Activated T-cell treated with anti-CD3 and anti-CD28 coated beads for 48 hours (primary cell): ENCODE measurements at places on chromosomes 3 and 15.

- peak; percentile 21 for DNase-seq
Measured at GRCh38 chr15:51281368-51281967, 56.9 kb downstream of the CYP19A1 start.

GRCh38 chr3:151558661-151559060, 97.8 kb upstream of the IGSF10 start:
- no peak for DNase-seq

- DNase-seq: no peak
Measured at GRCh38 chr15:38705436-38706219, 141.0 kb upstream of the RASGRP1 start.

DNA sequence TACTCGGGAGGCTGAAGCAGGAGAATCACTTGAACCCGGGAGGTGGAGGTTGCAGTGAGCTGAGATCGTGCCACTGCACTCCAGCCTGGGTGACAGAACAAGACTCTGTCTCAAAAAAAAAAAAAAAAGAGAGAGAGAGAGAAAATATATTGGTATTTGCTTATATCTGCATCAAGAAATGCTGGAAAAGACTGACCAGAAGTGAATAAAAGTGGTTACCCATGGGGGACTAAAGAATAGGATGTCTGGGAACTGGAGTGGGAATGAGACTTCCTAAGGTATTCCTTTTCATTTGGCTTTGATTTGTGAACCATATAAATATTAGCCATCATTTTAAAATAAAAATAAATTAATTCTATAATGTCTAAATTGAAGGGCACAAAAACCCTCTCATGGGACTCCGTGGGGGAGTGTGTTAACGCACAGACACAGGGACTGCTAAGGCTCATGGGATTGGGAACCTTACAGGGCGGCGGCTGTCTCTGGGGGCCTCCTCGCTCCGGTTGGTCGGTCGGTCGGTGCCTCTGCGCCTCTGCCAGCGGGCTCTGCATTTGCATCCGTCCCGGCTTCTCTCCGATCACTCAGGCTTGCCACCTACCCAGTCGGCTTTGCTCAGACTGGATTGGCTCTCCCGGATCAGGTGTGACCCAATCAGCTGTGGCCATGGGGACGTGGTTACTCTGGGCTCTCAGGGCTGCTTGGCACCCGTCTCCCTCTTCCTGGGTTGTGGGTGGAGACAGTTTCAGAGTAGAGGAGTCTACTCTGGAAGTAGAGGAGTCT, 12.7 kb upstream of the TSPAN3 start:
- DNase-seq: peak; percentile 58

GRCh38 chr3:169964176-169964575, 2.4 kb upstream of the SEC62 start:
- no peak for DNase-seq

DNA sequence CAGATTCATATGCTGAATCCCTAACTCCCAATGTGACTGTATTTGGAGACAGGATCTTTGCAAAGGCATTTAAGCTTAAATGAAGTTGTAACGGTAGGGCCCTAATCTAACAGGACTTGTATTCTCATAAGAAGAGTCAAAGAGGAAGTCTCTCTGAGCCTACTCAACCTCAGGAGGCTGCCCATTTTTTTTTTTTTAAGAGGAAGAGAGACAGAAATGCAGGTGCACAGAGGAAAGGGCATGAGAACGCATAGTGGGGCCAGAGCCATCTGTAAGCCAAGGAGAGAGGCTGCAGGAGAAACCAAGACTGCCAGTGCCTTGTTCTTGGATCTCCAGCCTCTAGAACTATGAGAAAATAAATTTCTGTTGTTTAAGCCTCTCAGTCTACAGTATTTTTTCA, 28.4 kb downstream of the ZNF860 start:
- DNase-seq: no peak

GRCh38 chr15:69131362-69132220, 28.8 kb upstream of the GLCE start:
- no peak for DNase-seq

- no peak for DNase-seq
Measured at GRCh38 chr15:70014331-70014730, 83.4 kb downstream of the TLE3 start.

DNA sequence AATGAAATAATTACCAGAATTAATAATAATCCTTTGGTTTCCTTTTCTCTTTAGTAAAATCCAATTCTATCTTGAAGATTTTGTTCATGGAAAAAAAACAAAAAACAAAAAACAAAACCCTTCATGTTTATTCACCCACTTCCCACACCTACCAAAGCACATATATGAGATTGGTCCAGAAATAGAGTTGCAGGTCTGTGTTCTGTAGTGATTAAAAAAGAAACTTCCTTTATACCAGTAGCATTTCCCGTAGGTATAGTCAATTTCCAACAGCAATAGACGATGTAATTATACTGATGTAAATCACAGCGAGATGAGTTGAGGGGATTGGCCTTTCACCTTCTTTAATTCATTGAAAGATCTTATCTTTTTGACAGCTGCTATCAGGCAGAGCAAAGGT, 194.6 kb downstream of the SOX2 start:
- DNase-seq: no peak

GRCh38 chr3:86381247-86381646, 609.7 kb downstream of the VGLL3 start:
- no peak for DNase-seq

- no peak for DNase-seq
Measured at GRCh38 chr3:52831500-52832301, 1.2 kb upstream of the ITIH4 start.

DNA sequence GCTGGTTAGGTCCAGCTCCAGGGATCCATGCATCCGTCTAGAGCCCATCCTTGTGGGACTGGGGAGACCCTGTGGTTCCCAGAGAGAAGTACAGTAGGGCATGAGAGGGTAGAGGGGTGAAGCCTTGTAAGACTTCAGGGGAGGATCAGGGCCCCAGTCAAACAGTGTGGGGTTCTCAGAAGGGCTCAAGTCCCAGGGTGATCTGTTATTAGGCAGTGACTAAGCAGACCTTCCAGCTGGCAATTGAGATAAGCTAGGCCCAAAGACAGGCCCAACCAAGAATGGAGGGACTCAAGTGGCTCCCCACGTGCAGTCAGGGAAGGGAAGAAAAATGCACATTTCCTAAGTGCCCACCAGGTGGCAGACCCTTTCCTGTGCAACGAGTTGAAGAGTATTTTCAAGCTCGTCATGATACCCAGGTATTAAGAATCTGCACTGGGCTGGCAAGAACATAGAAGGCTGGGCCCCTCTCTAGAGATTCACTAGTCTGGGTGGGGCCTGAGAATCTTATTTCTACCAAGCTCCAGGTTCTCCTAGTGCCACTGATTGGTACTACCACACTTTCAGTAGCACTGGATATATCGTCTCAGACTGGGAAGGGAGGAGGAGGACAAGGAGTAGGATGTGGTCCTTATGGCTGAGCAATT, 240.8 kb downstream of the NR1D2 start:
- peak; percentile 8 for DNase-seq

- no peak for DNase-seq
Measured at GRCh38 chr15:31219221-31219620, 107.4 kb upstream of the KLF13 start.

- no peak for DNase-seq
Measured at GRCh38 chr3:182116386-182116785, 404.7 kb downstream of the SOX2 start.

DNA sequence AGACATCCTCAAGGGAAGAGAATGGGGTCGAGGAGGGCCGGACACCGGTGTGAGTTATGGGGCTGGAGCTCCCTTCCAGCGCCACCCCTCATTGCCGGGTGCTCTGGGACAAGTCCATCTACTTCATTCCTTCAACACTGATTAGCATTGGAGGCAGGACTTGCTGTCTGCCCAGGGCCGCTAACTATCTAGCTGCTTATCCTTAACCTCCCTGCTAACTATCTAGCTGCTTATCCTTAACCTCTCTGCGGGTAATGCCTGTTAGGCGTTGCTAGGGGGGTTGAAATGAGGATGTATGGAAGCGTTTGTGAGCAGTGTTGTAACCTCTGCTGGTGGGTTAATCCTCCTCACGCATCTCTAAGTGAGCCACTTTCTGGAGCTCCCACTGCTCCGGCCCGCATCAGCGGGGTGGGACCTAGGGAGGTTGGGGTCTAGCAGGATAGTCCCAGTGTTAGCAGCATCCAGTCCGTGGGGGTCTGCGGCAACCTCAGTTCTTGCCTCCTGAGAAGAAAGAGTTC, 10.9 kb upstream of the CHAC1 start:
- DNase-seq: no peak
